Activated T-cell treated with anti-CD3 and anti-CD28 coated beads, Interleukin-2, amount 50 U/mL, for 4 hours (primary cell): ENCODE measurements at places on chromosomes 11 and 22. TPM values are rescaled to one million over a fixed set of nuclear protein-coding genes. Genes with fewer than 3 reads are reported as not detected.

The PLCB3 gene
- total RNA-seq: 6.4 TPM

The LIPT2 gene
- 8.1 TPM for total RNA-seq

The NCR3LG1 gene
- total RNA-seq: 3.4 TPM

The TMPRSS13 gene
- total RNA-seq: 0.38 TPM

The TEX12 gene
- not detected for total RNA-seq

The SLC37A2 gene
- total RNA-seq: 0.13 TPM

The SCO2 gene
- 14.4 TPM for total RNA-seq

The SYT12 gene
- 0.16 TPM for total RNA-seq

DNA sequence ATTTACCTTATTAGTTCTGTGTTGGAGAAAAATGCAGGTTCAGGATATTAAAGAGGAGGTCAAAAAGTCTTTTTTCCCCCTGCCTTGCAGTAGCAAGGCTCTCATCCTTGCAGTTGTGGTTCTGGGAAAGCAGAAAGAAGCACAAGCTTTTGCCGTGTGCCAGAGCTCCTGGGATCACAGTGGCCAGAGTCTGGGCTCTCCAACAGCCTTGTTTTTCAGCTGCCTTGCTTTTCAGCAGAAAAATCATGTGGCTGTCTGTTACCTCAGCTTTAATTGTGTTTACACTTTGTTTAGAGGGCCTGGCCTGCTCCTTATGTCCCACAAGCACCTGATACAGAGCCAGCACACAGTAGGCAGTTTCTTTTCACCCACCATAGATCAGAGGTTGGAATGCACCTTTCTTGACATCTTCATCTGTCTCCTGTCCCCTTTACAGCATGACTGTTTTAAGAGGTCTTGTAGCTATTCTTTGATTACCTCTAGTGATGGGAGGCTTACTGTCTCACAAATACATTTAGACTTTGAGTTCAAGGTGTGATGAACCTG lies 67.5 kb downstream of the TEAD1 start:
- DNase-seq: no peak

- no peak for DNase-seq
These were observed 6.3 kb downstream of the AMPD3 start for GRCh38 chr11:10461276-10461790.

DNA sequence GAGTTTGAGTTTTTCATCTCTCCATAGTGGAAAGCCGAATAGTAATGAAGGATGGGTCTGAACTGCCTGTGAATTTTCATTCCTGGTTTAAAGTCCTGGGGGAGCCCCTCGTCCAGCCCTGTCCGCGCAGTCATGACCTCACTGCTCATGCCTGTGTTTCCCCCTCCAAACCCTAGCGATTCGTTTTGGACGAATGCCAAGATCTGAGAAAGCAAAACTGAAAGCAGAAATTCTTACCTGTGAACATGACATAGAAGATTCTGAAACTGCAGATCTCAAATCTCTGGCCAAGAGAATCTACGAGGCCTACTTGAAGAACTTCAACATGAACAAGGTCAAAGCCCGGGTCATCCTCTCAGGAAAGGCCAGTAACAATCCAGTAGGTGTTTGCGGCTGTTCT lies 30.5 kb downstream of the CDPF1 start:
- no peak for DNase-seq

- DNase-seq: no peak
These were observed 151.6 kb upstream of the NAV2 start for GRCh38 chr11:19561011-19561410.

GRCh38 chr11:10674911-10675440 lies 18.6 kb downstream of the IRAG1 start:
- DNase-seq: no peak

GRCh38 chr22:43988116-43988820 lies 33.0 kb downstream of the SAMM50 start:
- DNase-seq: no peak

GRCh38 chr11:745428-745827 lies 1.8 kb upstream of the TALDO1 start:
- no peak for DNase-seq

- DNase-seq: no peak
These were observed 730.6 kb downstream of the METTL15 start for GRCh38 chr11:28838741-28839140.

DNA sequence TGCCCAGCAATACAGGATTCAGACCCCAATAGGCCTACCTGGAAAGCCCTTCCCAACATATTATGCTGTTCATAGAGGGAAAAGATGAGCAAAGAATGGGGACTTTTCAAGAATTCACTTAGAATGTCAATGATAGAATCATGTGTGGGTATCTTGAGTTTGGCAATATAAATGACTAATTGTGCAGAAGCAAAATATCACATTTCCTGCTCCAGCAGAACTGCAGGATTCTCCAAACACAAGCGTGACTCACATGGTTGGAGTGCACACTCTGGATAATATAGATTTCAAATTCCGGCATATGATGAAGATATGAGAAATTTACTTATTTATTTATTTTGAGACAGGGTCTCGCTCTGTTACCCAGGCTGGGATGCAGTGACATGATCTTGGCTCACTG lies 12.5 kb upstream of the APOL5 start:
- DNase-seq: no peak

GRCh38 chr22:30491381-30491780 lies 14.1 kb downstream of the SEC14L4 start:
- DNase-seq: no peak

- DNase-seq: no peak
These were observed 12.0 kb downstream of the BRD1 start for GRCh38 chr22:49815641-49816091.

DNA sequence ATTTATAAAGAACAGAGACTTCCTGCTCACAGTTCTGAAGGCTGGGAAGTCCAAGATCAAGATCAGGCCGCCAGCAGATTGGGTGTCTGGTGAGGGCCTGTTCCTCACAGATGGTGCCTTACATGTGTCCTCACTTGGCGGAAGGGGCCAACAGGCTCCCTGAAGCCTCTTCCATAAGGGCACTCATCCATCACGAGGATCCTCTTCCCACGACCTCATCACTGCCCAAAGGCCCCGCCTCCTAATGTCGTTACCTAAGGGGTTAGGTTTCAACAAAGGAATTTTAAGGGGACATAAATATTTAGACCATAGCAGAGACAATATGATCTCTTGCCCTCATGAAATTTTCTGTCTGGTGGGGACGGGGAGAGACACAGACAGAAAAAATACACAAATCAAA lies 18.6 kb downstream of the TP53AIP1 start:
- DNase-seq: no peak

- no peak for DNase-seq
These were observed 34.4 kb upstream of the FJX1 start for GRCh38 chr11:35583843-35584242.

- no peak for DNase-seq
These were observed 32.2 kb upstream of the MYO18B start for GRCh38 chr22:25709758-25710157.

- DNase-seq: no peak
These were observed 39.1 kb downstream of the C11orf58 start for GRCh38 chr11:16777613-16777975.

- DNase-seq: no peak
These were observed 75.3 kb upstream of the IGLL5 start for GRCh38 chr22:22812031-22812905.

- no peak for DNase-seq
These were observed 64.2 kb upstream of the RASSF10 start for GRCh38 chr11:12944889-12945288.

DNA sequence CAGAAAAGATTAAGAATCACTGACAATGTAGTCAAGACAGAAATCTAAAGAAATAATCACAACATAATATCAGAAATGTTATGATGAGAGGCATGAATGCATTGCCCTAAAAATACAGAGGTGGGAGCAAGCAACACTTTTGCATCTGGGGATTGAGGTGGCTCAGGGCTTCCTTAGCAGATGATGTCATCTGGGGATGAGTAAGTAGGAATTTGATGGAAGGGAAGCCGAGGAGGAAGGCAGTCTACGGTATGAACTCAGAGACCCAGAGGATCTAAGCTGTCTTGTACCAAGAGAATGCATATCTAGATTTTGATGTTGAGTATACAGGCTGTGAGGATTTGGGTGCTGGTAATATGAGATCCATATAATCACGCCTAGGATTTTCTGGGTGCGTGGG lies 193.0 kb upstream of the SNX19 start:
- no peak for DNase-seq

DNA sequence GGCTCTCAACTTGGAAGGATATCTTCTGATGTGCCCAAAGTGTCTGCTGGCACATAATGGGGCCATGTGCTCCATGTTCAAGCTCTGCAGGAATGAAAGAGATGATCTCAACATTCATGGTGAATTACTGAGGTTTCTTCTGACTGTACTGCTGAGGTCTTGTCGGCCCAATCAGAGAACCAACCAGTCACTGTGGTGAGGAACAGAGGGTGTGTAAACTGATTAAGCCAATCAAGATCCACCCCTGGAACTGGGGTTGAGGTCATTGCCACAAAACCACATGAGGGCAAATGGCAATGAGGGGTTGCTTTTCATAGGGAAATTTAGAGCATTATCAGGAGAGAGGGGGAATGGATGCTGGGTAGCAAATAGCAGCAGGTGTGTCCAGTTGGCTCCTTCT lies 152.3 kb upstream of the RAG2 start:
- DNase-seq: no peak

DNA sequence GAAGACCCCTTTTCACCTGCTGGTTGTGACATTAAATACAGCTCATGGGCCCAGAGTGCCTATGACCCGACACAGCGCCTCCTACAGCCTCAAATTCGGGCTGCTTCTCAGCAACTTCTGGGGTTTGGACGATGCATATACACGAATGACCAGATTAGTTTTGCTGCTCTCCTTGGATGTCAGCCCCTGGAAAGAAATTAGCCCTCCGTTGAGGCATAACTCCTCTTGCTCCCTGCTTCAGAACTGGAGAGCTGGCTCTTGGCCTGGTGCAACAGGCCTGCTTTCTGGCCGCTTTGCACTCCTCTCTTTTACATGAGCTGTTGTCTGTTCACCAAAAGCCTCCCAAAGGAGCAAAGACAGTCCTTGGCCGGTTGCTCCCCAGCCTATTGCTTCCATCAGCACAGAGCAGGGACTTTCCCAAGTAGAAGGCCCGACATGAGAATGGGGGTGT lies 3.3 kb downstream of the TECTA start:
- DNase-seq: no peak

DNA sequence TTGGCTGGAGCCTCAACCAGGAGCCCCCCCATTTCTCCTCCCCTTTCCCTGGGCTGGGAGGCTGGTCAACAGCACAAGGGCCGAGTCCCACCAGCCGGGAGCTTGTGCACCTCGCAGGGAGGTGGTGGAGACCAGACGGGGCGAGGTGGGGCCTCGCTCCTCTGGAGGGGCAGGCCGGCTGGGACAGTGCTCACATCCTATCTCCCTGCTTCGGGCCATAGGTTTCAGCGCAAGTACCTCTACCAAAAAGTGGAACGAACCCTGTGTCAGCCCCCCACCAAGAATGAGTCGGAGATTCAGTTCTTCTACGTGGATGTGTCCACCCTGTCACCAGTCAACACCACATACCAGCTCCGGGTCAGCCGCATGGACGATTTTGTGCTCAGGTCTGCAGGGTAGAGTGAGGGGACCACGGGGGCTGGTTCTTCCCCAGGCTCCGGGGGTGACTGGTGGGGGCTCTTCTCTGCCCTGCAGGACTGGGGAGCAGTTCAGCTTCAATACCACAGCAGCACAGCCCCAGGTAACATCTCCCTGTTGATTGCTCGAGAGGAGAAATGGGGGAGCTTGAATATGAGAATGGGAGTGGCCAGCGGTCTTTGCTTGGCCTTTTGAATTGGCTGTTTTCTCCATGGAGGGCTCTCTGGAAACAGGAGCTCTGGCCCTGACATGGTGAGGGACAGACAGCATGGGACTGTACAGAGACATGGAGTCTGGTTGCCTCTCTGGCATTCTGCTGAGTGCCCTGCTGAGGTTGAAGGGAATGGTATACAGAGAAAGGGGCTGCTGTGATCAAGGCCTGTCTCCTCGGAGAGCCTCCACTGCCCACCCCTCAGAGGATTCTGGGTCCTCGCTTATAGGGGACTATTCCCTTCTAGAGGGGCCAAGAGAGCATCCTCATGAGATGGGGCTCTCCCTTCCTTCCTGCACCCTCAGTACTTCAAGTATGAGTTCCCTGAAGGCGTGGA lies 3.3 kb downstream of the SIDT2 start:
- DNase-seq: no peak

- DNase-seq: no peak
These were observed 197.8 kb downstream of the CTTN start for GRCh38 chr11:70596091-70596490.

DNA sequence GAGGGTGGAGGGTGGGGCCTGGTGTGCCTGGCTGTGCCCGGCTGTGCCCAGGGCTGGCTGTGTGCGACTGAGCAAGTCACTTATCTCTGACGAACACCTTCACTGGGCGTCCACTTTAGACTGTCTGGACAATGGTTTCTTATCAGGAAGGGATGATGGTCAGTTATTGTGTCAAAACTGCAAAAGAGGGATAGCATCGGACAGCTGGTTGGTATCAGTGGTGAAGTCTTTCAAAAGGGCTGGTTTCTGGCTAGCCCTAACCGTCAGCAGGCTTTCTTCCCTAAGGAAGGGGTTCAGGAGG lies 4.1 kb upstream of the MGAT3 start:
- DNase-seq: no peak

- DNase-seq: no peak
These were observed 42.6 kb upstream of the SCUBE2 start for GRCh38 chr11:9133956-9134355.
